ENCODE measurements at places on chromosomes 5 and 9.
A peak's percentile ranks its signal among the peaks of the same experiment; 100 is the strongest.

DNA sequence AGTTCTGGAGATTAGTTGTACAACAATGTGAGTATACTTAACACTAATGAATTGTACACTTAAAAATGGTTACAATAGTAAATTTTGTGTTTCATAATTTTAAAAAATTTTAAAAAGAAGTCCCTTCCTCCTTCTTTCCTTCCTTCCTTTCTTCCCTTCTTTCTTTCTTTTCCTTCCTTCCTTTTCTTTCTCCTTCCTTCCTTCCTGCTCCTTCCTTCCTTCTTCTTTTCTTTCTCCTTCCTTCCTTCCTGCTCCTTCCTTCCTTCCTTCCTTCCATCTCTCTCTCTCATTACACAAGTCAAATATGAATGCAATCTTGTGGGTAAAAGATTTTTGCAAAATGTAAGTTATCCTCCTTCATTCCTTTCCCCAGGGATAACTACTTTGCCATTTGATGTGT, 97.1 kb upstream of the TBCA start:
- no peak for DNase-seq

- no peak for DNase-seq
Measured at GRCh38 chr9:132078699-132079356, 839 bp downstream of the MED27 start.

- DNase-seq, result peak; percentile 87
Measured at GRCh38 chr5:67206929-67207328, 10.3 kb upstream of the CD180 start.

- DNase-seq, result no peak
Measured at GRCh38 chr5:171845040-171845630, 59.5 kb downstream of the SMIM23 start.

GRCh38 chr9:129826759-129827158, 2.8 kb upstream of the TOR1A start:
- DNase-seq, result no peak

- no peak for DNase-seq
Measured at GRCh38 chr9:111474385-111474784, 9.8 kb downstream of the ECPAS start.

DNA sequence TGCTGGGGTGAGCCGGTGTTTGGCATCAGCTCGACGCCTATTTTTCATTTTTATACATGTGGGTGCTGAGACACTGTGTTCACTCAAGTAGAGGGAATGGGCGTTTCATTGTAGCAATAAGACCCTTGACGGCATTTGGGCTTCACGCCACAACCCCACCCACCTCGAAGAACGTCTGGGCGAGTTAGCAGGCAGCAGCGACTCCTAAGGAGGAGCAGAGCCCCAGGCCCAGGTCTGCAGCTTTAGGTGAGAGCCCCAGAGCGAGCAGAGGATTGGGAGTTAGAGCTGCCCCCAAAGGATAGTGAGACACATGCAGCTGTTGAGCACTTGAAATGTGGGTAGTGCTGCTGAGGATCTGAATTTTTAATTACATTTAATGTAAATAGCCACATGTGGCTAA, 1.6 kb upstream of the ZFP62 start:
- DNase-seq, result no peak

DNA sequence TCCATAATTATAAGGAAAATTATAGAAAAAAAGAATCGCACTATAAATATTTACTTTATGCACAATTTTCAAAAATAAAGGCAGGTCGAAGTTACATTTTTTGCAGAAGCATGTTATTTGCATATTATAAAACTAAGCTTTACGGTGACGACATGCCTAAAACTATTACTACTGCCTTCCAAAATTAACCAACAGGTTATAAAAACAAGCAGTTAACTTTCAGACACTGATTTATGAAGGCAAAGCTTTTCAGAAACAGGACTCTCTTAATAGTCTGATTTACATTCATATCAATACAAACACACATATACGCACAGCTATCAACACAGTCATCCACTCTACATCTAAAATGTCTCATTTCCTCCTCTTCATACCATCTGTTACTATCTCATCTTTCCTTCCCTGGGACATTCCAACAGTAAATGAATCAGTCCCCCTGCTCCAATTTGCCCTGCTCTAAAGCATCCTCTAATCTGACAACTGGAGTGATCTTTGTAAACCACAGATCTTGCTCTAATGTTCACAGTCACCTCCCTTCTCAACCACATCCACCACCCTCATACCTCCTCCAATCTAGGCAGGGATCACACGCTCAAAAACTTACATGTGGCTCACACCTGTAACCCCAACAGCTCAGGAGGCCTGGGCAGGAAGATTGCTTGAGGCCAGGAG, 21.6 kb downstream of the FBXW11 start:
- peak; percentile 15 for DNase-seq

- peak; percentile 63 for DNase-seq
Measured at GRCh38 chr5:168219515-168220410, 71.7 kb upstream of the WWC1 start.

- no peak for DNase-seq
Measured at GRCh38 chr5:13212886-13213285, 731.6 kb downstream of the DNAH5 start.

DNA sequence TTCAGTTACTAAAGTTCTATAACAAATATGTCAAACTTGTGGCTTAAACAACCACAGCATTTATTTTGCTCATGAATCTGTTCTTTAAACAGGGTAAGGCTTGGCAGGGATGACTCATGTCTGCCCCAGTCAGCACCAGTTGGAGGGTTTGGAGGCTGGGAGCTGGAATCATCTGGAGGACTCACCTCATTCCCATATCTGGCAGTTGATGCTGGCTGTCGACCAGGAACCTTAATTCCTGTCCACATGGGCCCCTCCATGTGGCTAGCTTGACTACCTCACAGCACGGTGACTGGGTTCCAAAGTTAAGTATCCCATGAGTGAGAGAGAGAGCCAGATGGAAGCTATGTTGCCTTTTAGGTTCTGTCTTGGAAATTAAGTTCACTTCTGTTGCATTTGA, 13.8 kb upstream of the CCL28 start:
- DNase-seq, result no peak

- no peak for DNase-seq
Measured at GRCh38 chr9:137772281-137772873, 105.2 kb upstream of the CACNA1B start.

DNA sequence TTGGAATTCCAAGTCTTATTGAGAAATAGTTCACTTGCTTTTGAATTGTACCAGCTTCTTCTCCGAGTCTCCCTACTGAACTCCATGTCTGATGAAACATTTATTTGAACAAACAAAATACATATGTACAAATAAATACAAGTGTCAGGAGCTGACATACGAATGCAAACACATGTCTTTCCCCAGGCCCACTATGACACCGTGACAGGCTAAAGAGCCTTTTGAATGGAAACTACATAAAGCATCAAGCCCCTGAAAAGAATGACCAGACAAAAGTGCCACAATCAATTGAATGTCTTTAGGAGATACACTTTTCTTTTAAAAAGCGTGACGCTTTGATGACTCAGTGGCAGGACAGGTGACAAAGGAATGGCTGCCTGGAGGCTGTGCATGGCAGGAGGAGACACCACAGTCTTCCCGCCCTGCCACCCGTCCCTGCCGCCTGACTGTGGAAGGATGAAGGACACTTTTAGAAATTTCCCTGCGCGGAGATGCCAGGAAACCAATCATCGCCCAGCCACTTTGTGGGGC, 112.4 kb upstream of the BNC2 start:
- no peak for DNase-seq

DNA sequence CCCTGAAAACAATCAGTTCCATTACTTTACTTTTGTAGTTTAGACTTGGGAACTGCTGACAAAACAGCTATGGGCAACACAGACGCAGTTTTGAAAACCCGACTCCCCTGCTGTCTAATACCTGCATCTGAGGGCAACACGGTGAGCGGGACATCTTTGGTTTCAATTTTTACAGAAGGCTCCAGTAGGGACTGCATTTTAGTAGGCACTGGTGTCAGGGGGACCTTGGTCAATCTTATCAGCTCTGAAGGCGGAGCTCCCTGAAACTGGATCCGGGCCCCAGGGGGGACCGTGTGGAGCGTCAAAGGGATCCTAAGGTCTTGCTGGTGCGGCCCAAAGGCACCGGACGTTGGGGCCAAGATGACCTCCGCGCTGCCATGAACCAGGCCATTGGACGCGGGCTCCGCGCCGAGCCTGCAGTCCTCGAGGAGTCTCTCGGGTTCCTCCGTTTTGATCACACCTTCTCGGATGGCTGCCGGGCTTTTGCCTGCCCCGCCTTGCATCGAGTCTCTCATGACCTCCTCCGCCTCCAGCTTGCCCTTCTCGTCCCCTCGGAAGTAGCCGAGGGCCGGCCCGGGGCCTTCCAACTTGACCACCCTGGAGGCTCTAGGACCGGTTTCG, 1.1 kb downstream of the SOX30 start:
- no peak for DNase-seq

DNA sequence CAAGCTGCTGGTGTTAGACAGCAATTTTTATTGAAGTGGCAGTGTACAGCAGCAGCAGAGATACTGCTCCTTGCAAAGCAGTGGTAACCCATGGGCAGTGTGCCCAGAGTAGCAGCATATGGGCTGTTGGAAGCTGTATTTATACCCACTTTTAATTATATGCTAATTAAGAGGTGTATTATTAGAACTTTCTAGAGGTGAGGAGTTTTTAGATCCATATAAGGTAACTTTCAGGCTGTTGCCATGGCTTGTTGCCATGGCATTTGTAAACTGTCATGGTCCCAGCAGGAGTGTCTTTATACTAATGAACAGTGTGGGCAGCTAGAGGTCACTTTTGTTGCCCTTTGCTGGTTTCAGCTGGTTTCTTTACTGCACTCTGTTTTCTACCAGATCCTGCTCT, 3.7 kb upstream of the PJA2 start:
- DNase-seq, result no peak

- DNase-seq, result no peak
Measured at GRCh38 chr9:83144492-83144891, 81.5 kb upstream of the RASEF start.

- no peak for DNase-seq
Measured at GRCh38 chr5:77958642-77959330, 182.6 kb upstream of the TBCA start.

DNA sequence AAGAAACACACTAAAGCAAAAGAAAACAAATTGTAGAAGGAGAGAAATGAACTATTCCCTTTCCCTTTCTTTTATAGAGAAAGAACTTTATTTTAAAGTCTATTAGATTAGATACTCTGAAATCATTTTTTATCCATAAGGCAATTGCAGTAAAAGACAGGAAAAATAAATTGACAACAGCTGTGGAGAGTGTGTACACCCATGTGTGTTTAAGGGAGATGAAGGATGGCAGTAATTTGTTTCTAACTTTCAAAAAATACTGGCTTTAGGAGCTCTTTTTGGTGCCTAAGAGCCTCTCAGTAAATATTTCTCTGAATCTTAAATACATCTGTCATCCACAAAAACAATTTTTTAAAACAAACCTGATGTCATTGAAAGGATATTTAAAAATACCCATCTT, 18.3 kb upstream of the ARL14EPL start:
- DNase-seq, result no peak

- DNase-seq, result no peak
Measured at GRCh38 chr9:105311306-105311705, 66.9 kb downstream of the SLC44A1 start.

- no peak for DNase-seq
Measured at GRCh38 chr9:30120666-30121065, 2263.8 kb upstream of the ACO1 start.

- no peak for DNase-seq
Measured at GRCh38 chr5:56110646-56111403, 116.1 kb upstream of the IL6ST start.

GRCh38 chr5:141686648-141687416, 4.8 kb upstream of the ARAP3 start:
- DNase-seq, result no peak

DNA sequence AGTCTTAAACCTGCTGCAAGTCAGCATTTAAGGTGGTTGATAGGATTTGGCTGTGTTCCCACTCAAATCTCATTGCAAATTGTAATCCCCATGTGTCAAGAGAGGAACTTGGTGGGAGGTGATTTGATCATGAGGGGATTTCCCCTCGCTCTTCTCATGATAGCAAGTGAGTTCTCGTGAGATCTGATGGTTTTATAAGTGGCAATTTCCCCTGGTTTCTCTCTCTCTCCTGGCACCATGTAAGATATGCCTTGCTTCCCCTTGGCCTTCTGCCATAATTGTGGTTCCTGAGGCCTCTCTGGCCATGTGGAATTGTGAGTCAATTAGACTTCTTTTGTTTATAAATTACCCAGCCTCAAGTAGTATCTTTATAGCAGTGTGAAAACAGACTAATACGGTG, 84.3 kb upstream of the SMC2 start:
- no peak for DNase-seq

GRCh38 chr5:8094304-8094703, 225.4 kb downstream of the MTRR start:
- DNase-seq, result peak; percentile 11

GRCh38 chr5:82274343-82275211, 3.6 kb downstream of the RPS23 start:
- DNase-seq, result peak; percentile 31

- DNase-seq, result no peak
Measured at GRCh38 chr9:136345281-136346156, 18.0 kb downstream of the DNLZ start.

- DNase-seq, result peak; percentile 65
Measured at GRCh38 chr9:16335788-16336580, 534.5 kb downstream of the BNC2 start.

DNA sequence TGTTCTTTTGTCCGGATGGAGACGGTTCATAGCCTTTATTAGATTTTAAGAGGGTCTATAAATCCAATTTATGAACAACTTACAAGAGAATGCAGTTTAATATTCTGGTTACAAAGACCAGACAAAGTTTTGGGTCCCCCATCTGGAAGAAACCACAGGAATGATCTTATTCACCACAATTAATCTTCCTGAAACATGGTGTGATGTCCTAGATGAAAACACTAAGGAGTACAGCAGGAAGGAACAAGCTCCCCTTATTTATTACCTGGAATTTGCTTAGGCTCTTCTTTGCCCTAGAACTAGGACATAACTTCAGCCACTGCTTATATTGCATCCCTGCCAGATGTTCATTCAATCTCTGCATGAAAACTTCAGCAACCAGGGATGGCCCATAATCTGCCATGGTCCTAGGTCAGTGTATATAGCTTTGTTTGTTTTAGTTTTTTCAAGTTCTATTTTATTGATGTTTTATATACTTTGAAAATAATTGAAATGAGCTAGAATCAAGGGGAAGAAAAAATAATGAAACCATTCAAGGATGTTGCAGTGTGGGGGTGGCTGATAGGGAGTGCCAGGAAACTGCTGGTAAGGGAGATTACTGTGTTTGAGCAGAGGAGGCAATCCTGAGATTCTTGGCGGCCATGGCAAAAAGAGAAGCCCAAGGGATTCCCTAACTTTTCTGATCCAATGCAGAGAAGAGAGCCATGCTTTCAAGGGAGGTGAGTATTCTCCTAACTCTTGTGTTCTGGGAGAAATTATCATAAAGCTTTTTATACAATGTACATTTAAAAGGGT, 16.8 kb downstream of the TXNDC8 start:
- DNase-seq, result no peak

GRCh38 chr9:88954066-88954465, 37.2 kb upstream of the S1PR3 start:
- DNase-seq, result peak; percentile 57
